ENCODE measurements at places on chromosomes 5 and 9.

DNA sequence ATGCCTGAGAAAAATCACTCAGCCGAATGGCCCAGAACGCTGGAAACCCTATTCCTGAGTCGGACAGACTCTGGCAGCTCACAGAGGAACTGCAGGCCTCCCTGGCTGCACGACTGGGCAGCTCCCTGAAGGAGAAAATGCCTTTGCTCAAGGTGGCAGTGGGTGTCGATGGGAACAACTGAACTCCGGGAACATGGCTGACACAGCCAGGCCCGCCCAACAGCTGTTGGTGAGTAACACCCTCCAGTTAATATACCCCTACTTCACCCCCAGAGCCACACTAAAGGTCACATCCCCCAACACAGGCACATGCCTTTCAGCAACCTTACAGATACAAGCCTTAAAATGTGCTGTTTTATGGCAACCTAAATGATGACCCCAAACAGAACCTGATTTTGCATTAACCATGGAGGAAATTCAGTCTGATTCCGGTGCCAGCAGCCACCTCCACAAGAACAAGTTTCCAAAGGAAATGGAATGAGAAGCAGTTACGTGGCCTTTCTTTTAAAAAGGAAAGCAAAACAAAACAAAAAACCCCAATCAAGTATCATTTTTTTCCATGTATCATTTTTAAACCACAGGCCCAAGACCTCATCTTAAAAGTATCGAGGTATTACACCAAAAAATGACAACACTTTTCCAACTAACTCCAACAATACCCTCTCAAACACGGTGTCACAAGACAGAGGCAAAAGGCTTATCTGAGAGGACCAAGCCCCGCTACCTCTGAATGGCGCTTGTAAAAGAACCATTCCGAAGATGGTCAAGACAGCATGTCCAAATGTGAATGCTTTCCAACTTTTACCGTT, 3.1 kb downstream of the KLF9 start:
- DNase-seq = no peak

DNA sequence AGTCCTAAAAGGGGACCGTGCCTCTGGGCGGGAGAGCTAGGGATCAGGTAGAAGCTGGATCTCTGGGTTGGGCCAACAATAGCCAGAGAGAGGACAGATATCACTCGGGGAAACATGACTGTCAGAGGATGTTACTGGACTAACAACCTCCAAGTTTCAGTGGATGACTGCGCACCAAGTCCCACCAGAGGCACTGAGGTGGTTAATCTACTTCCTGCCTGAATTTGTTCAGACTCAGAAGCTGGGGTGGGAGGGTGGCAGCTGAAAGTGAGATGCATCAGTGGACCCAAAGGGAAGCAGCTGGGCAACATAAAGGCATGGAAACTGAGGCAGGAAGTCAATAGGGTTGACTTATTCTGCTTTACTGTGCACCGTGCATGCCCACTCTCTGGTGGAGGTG, 130.1 kb upstream of the SLC44A1 start:
- no peak for DNase-seq

DNA sequence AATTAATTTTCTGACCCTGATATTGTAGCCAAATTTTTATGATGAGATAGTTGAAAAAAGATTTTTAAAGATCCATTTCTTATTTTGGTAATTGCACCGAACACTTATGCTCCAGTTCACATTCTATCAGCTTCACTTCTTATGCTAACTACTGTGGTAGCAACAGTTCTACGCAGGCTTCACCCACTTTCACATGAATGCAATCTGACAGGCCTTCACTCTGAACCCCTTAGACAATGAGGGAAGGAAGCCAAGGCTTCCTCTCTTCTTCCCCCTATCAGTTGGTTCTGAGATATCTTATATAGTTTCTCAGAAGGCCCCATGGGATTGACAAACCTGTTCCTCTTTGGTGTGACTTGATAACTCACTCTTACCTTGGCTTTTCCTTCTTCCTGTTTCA, 185.8 kb downstream of the CETN3 start:
- DNase-seq = no peak

DNA sequence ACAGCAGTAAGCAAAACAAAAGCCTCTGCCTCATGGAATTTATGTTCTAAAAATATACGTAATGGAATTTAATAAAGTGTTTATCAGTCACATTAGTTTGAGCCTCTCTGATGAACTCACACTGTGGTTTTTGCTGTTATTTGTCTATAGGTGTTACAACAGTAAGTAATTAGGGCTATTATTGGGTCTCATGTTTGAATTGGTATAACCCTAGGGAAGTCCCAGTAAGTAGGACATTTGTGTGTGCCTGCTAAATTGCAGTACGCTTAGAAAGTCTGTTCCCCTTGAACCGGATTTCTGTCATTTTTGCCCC, 197.6 kb downstream of the NR3C1 start:
- DNase-seq = no peak

GRCh38 chr5:169091396-169091980, 209.5 kb downstream of the SLIT3 start:
- DNase-seq = no peak

- DNase-seq = no peak
Measured at GRCh38 chr9:111886983-111887718, 9.5 kb upstream of the UGCG start.

DNA sequence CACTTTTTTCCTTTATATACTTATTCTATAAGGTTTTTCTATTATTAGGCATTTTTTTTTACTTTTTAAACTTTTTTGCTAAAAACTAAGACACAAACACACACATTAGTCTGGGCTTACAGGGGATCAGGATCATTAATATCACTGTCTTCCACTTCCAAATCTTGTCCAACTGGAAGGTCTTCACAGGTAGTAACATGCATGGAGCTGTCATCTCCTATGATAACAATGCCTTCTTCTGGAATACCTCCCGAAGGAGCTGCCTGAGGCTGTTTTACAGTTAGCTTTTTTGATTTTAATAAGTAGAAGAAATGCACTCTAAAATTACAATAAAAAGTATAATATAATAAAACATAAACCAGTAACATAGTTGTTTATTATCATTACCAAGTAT, 345.5 kb upstream of the PTGER4 start:
- no peak for DNase-seq

- DNase-seq = no peak
Measured at GRCh38 chr5:117433818-117434217, 859.2 kb upstream of the SEMA6A start.

DNA sequence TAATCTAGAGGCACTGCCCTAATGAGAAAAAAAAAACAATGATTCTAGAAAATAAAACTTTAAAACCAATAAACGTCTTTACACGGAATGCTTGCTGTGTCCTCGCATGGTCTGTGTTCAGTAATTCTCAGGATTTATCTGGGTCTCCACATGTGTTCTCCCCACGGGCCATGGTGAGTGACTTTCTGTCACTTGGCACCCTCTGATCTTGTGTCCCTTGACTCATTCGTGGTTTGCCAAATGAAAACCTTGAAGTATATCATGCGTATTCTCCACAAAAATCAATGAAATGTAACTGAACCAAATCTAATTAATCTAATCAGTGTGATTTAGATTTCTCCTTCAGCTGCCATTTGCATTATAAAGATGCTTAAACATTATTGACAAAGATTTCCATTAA, 48.0 kb downstream of the UBE2QL1 start:
- DNase-seq = no peak

DNA sequence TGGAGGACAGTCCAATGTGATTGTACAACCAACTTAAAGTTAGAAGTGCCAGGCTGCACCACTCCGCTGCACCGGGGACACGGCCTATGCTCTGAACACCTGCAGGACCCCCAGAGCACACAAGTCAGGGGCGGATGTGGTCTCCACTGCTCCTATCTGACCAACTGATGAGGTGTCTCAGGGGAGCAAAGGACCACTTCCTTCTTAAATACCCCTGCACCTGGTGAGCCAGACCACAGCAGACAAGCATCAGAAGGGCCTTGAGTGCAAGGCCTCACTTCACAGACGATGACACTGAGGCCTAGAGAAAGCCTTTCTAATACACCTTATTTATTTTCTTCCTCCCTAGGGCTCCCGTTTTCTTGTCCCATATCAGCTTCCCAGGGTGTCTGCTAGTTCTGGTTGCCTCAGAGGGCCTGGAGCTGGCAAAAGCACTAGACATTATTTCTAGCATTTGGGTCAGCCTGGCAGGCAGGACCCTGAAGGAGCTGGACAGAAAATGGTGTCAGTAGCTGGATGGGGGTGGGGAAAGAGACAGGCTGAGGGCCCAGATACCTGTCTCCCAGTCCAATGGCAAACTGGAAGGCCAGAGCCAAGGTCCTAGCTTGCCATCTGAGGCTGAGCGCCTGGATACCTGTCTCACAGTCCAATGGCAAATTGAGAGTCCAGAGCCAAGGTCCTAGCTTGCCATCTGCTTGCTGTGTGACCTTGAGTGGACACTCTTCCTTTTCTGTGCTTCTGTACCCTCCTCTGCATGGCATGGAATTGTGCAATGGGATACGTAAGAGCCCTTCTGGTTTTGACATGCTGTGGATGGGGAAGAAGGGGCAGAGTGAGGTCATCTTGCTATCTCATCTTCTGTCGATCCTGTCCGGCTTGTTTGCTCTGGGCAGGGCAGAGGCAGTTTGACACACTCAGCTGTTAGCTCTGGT, 9.0 kb downstream of the CCDC69 start:
- DNase-seq = no peak

DNA sequence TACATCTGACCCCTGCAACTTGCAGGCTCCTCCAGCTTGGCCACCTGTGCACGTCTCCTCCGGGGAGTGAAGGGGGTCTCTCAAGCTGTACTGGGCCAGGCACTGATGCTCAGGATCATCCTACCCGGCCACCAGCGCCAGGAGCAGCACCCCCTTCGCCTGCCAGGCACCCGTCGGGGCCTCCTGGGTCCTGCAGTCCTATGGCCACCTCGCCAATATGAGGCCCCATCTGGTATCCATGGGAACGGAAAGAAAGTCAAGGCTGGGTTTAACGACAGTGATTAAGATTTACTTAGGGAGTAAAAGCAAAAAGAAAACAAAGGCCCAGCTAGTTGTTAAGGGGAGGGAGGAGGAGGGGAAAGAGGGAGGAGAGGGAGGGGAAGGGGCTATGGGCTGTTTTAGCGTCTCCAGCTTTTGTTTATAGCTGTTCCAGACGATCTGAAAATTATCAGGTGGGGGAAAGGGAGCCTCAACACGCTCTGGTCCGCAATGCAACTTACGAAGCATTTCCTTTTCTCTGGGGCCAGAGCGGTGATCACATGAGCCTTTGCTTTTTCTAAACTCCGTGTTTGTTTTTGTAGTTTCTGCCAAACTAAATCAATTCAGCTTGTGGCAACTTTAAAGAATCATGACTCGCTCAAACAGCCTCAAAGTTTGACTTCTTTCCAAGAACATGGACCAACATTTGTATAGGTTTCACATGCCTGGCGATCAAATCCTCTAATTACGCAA, 132.4 kb downstream of the ROR2 start:
- DNase-seq = no peak

DNA sequence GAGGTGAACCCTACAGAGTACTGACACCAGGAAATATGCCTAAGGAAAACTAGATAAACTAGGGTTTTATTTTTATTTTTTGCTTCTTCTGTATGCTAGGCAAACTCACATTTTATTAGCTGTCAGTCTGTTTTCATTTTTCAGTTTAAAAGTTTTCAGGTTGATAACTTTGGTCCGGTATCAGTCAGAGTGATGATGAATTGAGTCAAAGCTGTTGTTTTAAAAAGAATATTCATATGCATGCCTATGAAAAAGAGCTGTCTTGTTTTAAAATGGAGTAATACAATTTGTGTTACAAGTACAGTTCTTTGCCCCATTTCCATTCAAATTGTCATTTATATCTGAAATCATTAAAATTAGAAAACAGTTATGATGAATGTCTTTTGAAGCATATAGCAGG, 22.6 kb downstream of the MAP3K1 start:
- DNase-seq = no peak

GRCh38 chr5:159458217-159458711, 128.0 kb upstream of the IL12B start:
- no peak for DNase-seq

GRCh38 chr9:119701651-119702050, 332.4 kb upstream of the BRINP1 start:
- no peak for DNase-seq

GRCh38 chr5:107867266-107867665, 196.5 kb upstream of the EFNA5 start:
- DNase-seq = no peak

GRCh38 chr9:19181561-19181960, 48.9 kb upstream of the DENND4C start:
- no peak for DNase-seq

GRCh38 chr5:179755022-179755421, 22.4 kb downstream of the MAML1 start:
- no peak for DNase-seq

- DNase-seq = no peak
Measured at GRCh38 chr5:65262649-65263059, 219.1 kb downstream of the ADAMTS6 start.

GRCh38 chr5:150197476-150197875, 7.6 kb downstream of the SLC6A7 start:
- no peak for DNase-seq

DNA sequence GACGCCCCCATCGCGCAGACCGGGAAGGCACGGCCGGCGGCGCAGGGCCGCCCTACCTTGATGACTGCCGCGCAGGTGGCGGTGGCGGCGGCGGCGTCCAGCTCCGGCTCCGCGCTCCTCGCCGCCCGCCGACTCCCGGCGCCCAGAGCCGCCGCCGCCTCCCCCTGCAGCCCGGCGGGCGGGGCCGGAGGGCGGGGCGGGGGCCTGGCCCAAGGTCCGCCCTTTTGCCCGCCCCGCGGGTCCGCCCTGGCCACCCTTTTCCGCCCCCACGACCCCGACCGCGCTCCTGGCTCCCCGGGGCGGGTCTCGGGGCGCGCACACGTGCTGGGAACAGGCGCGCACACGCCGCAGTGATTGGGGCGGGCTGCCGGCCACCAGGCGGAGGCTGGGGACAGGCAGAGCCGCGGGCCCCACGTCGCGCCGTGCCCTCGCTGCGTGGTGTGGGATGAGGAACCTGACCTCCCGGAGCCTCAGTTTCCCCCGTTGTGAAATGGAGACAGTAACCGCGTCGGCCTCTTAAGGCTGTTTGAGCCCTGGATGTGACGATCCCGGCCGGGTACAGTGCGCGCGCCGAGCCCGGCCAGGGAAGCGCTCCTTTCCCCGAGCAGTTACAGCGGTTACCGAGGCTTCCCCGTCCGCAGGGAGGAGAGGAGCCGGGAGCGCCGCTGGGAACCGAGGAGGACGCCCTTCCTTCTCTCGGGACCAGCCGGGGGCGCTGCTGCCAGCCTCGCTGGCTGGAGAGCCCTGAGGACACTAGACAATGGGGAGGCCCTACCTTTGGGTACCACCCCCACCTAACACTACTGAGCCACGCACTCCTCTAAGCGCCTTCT, at the start of gene CORO2A:
Gene CORO2A (minus strand): TSS at position 135 of the 833 bp plus-strand sequence. CDS start 34,977 bp downstream, outside the sequence.
- DNase-seq = peak; percentile 50

Measured in stimulated activated CD4-positive, alpha-beta T cell treated with anti-CD3 and anti-CD28 coated beads, Interleukin-1b, Interleukin-23, amount 100 ng/mL, for 1 hour (primary cell).